ENCODE measurements at places on chromosomes 7 and 10. TPM values are rescaled to one million over a fixed set of nuclear protein-coding genes. Genes with fewer than 3 reads are reported as not detected.

RNF32 gene
- polyA plus RNA-seq, result 0.91 TPM

- no peak for DNase-seq
These were observed 64.0 kb downstream of the DMBT1 start for GRCh38 chr10:122624546-122624945.

DNA sequence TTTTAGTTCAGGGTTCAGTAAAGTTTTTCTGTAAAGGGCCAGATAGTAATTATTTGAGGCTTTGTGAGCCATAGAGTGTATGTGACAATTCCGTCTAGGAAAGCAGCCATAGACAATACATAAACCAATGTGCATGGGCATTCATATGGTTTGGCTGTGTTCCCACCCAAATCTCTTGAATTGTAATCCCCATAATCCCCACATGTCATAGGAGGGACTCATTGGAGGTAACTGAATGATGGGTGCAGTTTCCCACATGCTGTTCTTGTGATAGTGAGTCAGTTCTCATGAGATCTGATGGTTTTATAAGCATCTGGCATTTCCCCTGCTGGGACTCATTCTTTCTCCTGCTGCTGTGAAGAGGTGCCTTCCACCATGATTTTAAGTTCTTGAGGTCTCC lies 29.9 kb downstream of the SEC61G start:
- DNase-seq, result no peak

BTBD16 gene
- polyA plus RNA-seq, result not detected

SCIN gene
- 0.08 TPM for polyA plus RNA-seq

DNA sequence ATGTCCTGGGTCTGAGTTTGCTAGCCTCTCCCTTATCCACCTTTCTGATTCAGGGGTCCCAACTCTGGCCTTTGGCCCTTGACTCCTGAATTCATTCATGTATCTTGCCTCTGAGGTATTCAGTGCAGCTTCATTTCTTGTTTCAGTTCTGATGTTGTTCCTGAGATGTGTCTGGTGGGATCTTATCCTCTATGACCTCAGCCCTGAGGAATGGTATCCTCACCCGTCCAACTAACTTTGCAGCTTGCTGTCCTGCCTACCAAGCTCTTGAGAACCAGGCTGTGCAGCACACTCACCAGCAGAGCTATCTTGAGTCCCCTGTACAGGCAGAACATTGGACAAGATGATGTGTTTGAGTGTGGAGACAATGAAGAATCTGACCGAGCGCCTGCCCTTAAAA lies 13.8 kb downstream of the SUFU start:
- no peak for DNase-seq

- DNase-seq, result peak; percentile 45
These were observed 46.6 kb upstream of the GRID1 start for GRCh38 chr10:86413046-86413728.

DNA sequence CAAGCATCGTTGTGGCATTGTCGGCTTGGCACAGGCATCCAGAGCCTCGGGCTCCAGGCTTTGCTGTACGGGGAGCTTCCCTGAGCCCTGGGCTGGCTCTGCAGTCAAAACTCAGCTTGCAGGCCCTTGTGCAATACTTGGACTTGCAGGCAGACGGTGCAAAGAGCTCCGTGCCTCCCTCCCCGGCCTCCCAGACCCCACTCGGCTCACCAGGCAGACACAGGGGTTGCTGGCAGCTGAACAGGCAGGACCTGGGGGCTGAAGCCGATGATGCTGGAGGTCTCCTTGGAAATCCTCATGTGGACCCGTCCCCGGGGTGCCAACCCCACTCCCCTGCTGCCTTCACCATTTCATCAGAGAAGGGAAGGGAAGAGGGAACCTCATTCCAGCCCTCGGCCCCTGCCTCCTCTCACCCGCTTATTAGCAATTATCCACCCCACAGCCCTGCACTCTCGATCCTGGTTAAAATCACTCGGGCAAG lies 59.6 kb upstream of the GNA12 start:
- no peak for DNase-seq

DNA sequence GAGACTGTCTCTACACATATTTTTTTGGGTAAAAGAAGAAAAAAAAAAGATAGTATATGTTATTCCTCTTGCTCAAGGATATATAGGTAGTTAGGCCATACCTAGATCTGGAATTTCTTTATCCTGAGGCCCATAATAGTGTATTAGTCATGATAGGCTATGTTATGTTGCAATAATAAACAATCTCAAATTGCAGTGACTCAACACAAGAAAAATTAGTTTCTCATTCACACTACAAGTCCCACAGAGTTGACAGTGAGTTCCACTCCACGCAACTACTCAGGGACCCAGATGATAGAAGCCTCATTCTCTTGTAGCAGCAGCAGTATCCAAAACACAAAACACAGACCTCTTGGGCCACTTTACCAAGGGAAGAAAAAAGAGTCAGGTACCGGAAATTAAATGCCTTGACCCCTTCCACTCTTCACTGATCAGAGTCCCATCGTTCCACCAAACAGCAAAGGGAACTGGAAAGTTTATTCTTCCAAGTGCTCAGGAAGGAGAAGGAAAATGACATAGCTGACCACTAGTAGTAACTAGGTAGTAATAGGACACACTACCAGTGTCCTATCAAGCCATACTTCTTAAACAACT lies 7.4 kb upstream of the C10orf67 start:
- DNase-seq, result peak; percentile 83

DNA sequence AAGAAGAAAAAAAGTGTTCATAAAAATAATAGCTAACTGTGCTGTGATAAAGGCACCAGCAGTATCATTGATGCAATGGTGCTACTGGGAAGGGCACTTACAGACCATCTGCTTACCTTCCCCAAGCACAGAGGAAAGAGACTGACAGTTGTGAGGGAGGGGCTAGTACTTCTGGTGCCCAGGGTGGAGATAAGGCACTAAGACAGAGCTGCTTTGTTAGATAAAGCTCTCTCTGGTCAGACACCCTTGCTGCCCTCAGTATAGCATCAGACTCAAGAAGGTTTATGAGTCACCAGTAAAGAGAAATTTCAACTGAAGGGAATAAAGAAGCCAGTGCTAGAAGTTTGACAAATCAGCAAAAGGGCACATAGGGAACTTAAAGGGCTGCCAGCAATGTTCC lies 325.6 kb downstream of the HPSE2 start:
- DNase-seq, result no peak

GRCh38 chr10:115503546-115503945 lies 410.4 kb downstream of the ATRNL1 start:
- no peak for DNase-seq

AKR1C3 gene
- polyA plus RNA-seq, result 36.3 TPM

CRTAC1 gene
- polyA plus RNA-seq, result not detected

AEBP1 gene
- polyA plus RNA-seq, result 24.1 TPM

- peak; percentile 84 for DNase-seq
These were observed 20.4 kb downstream of the RFC2 start for GRCh38 chr7:74233655-74234285.

ZNF25 gene
- 6.0 TPM for polyA plus RNA-seq

VIPR2 gene
- polyA plus RNA-seq, result not detected

DNA sequence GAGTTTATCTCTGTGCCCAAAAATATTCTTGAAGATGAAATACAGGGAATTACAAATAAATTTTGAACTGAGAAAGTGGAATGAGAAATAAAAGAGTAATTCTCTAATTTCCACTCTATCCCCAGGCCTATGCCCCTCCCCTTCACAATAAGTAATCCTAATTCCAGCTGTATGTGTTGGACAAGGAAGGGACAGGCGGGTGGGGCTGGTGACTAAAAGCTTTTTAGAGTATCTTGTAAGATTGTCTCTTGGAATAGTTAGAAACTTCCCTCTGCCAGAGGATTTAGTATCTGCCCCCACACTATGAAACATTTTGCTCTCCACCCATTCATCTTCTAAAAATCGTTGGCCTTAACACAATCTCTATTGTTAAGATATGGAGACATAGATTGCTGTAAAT lies 199.2 kb downstream of the MBL2 start:
- DNase-seq, result no peak

DNA sequence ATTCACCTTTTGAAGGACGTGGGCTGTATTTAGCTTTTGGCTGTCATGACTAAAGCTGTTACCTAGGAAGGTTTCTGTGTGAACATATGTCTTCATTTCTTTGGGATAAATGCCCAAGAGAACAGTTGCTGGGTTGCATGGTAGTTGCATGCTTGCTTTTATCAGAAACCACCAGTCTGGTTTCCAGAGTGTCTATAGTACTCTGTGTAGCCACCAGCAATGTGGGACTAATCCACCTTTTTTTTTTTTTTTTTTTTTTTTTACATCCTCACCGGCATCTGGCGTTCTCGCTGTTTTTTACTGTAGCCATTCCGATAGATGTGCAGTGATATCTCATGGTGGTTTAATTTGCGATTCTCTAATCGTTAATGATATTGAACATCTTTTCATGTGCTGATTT lies 297.8 kb downstream of the SDK1 start:
- no peak for DNase-seq

- DNase-seq, result peak; percentile 35
These were observed 7.4 kb downstream of the PTPN12 start for GRCh38 chr7:77544518-77544917.

DNA sequence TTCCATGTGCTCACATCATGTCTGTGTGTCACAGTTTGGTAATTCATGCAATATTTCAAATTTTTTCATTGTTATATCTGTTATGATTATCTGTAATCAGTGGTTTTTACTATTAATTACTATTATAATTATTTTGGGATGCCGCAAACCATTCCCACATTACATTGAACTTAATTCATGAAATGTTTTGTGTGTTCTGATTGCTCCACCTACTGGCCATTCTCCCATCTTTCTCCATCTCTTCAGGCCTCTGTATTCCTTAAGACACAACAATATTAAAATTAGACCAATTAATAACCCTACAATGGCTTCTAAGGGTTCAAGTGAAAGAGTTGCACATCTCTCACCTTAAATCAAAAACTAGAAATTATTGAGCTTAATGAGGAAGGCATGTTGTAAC lies 398.5 kb downstream of the PCDH15 start:
- peak; percentile 65 for DNase-seq

DNA sequence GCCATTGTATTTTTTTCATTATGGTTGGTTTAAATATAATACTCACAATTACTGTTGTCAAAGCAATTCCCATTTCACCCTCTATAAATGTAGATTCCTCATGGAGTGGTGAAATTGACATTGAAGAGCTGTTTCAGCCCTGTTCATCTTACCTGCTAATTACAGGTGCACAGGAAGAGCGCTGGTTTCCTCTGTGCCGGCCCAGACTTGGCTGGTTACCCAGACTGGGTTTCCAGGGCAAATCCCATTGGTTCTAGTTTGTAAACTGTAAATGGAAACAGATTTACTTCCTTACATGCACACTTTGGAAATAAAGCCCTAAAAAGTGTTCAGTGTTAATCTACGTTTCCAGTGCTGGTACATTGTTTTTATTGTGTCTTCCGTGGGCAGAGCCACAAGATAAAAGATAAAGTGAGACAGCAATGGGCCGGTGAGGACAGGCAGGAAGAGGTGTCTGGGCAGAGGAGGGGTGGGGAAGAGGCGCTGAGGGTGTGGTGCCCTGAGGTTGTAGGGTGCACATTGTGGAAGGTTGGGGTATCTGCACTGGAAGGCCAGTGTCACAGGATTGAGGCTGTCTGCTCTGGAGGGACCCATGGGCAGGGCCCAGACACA lies 71.6 kb upstream of the ZPBP start:
- DNase-seq, result no peak

- no peak for DNase-seq
These were observed 40.6 kb downstream of the TMEM60 start for GRCh38 chr7:77757589-77757988.

GRCh38 chr10:124918906-124919305 lies 23.0 kb upstream of the ZRANB1 start:
- peak; percentile 59 for DNase-seq

GRCh38 chr7:70092314-70093204 lies 494.3 kb downstream of the AUTS2 start:
- DNase-seq, result peak; percentile 95

DNA sequence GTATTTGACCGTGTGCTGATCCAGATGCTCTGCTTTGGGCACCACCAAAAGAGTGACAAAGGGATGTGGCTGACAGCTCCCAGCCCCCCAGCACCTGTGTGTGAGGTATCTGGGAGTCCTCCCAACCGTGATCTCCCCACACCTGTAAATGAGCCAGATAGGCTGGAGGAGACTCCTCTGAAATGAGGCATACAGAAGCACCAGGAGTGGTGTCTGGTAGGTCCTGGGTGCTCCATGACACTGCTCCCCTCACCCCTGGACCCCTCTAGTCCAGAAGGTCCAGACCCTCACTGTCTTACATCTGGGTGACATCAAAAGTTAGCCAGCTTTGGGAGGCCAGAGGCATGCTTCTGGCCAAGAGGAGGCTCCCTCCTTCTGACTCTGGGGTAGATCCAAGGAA lies 20.0 kb upstream of the DRGX start:
- no peak for DNase-seq

DNA sequence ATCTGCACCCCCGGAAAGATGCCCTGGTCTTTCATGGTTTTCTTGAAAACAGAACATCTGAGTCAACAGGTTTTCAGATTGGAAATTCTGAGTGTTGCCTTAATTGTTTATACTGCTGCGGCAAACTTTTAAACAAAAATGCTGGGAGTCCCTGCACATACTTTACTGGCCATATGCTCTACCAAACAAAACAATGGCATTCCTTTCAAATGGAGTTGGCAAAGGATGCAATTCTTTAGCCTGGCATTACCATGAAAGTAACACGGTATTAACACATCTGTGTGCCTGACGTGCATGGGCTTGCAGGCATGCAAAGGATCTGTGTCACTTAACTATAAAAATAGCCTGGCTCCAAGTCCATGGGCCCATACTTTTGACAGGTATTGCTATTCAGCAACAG lies 4.2 kb downstream of the INHBA start:
- DNase-seq, result peak; percentile 68

DNA sequence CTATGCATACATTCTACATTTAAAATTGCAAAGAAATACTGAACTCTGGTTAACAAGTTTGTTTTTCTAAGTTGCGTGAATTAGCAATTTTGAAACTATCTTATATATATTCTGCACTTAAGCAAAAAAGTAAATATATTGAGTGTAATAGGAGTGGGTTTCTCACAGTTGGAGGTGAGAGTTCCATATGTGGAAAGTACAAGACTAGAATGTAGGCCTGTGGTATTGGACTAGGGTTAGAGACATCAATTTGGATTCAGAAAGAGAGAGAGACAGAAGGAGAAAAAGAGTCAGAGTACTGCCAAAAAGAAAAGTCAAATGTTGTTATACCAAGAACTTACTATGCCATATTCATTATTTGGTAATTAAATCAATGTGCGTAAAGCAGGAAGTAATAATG lies 47.3 kb upstream of the ITGB8 start:
- no peak for DNase-seq

GRCh38 chr10:25125201-25125611 lies 49.6 kb upstream of the GPR158 start:
- DNase-seq, result no peak

DNA sequence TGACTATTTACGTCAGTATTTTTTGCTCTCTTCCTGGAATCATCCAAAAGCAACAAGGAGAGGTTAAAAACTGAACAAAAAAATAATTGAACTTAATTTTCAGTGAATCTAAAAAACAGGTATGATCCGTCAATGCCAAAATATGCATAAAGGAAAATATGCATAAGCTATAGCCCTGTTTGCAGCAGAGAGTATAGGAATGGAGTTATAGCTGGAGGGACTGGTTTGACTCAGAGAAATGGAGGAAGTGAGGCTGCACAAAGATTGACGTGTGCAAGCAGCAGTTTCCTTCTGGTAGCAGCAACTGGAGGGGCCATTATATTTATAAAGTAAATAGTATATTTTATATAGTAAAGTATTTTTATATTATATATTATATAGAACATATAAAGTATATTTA lies 37.1 kb downstream of the GNG11 start:
- no peak for DNase-seq

ZPBP gene
- polyA plus RNA-seq, result not detected
